ENCODE measurements at places on chromosomes 5 and 9.

DNA sequence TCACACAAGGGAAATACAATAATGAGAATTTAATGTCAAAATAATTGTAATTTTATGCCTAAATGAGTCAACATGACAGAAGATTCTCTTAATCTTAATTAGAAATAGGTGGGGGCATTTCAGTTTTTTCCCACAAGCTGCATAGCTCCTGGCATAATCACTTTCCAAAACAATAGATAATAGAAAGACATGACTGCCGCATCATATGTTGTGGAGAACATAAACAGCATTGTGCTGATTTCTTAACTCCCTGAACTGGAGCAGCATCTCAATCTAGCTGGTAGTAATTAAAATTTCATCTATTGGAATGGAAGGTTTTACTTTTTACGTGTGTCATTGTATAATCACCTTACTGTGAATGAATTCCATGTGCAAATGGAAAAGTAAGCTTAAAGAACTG is 112.1 kb downstream of the ST8SIA4 start:
- DNase-seq: no peak

GRCh38 chr9:126722922-126723806 is 81.7 kb upstream of the ZBTB43 start:
- DNase-seq: peak; percentile 34

- DNase-seq: no peak
Observed at GRCh38 chr5:163569284-163569683, 63.9 kb downstream of the MAT2B start.

GRCh38 chr5:2259494-2260107 is 376.9 kb upstream of the IRX4 start:
- DNase-seq: no peak

DNA sequence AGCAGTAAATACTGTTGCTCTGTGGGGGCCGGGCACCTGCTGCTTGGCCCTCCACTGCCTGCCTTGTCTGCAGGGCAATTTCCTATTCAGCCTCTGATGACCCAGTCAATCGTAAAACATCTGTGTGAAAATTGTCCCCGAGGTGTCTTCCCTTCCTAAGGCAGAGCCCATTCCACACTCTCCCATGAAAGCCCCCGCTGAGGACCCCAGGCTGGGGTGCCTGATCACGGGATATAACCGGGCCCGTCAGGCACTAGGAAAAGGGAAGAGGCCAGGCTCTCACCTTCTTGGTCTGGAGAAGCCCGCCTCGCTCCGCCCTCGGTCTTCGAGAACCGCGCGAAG is 27.2 kb upstream of the SCGB3A1 start:
- DNase-seq: no peak

- no peak for DNase-seq
Observed at GRCh38 chr5:127521138-127521770, 3.8 kb downstream of the PRRC1 start.

GRCh38 chr5:73783828-73784227 is 157.8 kb downstream of the ARHGEF28 start:
- no peak for DNase-seq

DNA sequence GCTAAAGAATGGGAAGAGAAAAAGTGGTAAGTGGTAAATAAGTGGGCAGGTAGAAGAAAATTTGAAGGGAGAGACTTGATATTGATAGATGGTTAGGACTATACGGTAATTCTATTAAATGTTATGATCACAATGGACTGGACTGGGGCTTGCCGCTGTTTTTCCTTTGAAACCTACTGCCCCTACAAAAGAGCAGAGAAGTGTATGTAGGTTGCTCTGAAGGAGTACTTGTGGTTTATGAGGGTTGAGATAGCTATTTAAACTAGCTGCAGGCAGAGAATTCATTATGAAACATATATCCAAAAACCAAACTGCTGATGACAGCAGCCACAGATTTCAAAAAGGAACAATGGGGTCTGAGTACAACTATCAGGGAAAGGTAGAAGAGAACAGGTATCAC is 16.8 kb upstream of the HK3 start:
- no peak for DNase-seq

DNA sequence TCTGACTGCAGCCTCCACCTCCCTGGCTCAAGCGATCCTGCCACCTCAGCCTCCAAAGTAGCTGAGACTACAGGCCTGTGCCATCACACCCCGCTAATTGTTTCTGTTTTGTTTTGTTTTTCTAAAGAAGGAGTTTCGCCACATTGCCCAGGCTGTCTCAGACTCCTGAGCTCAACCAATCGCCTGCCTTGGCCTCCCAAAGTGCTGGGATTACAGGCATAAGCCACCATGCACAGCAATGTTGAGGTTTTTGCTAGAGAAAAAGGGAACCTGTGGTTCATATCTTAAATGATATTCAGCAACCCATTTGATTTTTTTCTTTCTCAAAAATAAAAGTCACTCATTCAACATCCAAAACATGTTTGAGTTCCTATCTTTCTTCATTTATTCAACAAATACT is 20.4 kb upstream of the DELE1 start:
- no peak for DNase-seq

DNA sequence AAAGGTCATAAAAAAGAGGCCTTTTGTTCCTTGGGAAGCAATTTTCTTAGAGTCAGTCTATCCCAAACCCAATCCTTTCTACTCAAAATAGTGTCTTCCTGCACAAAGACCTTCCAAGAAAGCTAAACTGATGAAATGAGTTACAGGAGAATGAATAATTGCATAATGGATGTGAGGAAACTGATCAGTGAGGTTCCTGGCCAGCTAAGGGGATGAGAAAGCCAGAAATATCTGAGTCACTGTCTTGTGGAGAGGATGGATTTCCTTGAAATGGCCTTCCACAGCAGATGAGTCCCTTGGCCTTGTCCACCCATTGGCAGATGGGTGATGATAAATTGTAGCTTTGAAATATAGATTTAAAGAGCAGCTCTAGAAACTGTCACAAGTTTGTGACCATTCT is 756.1 kb downstream of the DNAH5 start:
- no peak for DNase-seq

GRCh38 chr5:16548115-16548514 is 68.7 kb downstream of the RETREG1 start:
- DNase-seq: no peak

DNA sequence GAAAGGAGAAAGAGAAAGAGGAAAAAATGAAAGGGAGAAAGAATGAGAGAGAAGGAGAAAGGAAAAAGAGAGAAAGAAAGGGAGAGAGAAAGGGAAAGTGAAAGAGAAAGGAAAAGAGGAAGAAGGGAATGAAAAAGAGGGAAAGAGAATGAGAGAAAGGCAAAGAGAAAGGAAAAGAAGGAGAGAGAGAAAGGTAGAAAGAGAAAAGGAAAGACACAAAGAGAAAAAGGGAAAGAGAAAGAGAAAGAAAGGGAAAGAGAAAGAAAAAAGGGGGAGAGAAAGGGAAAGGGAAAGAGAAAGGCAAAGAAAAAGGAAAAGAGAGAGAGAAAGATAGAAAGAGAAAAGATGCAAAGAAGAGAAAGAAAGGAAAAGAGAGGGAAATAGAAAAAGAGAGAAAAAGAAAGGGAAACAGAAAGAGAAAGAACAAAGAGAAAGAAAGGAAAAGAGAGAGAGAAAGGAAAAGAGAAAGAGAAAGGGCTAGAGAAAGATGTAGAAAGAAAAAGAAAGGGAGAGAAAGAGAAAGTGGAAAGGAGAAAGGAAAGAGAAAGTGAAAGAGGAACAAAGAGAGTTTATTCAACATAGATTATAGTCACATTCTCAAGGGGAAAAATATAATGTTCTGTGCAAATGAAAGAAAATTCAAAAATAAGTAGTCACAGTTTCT is 165.2 kb downstream of the TMEM38B start:
- no peak for DNase-seq

- DNase-seq: no peak
Observed at GRCh38 chr5:10933121-10933520, 172.1 kb upstream of the DAP start.

- no peak for DNase-seq
Observed at GRCh38 chr5:130541617-130542221, 623.3 kb downstream of the HINT1 start.

DNA sequence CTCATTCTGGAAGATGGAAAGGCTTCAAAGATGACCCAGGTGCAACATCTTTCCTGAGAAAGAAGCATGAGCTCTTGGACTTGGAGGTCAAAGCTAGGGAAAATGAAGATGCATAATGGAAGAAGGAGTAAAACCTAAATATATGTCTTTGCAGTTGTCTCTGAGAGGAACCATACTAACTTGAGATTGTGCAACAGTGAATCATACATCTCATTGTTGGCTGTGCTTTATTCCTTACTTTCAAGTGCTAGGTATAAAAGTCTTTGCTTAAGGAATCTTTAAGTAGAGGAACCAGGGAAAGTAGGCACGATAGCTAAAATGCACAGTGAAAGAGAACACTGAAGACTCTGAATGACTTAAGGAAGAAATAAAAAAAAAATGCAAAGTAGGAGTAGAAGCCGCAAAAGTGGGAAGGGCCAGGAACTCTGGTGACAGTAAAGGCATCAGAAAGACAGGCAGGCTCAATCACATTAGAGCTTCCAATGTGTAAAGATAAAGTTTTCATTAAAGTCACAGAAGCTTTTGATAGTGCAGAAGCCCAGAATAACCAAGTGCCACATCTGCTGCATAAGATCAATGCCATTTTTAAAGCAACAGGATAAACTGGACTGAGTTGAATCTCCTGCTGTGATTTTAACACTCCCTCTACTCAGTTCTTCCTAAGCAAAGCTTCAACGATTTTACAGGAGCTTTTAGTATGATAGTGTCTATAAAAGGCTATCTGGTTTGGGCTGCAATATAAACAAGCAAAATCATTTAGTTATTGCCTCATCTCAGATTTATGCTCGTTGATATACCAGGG is 432.3 kb upstream of the EDIL3 start:
- DNase-seq: no peak

- DNase-seq: no peak
Observed at GRCh38 chr5:172561151-172561550, 79.9 kb upstream of the NEURL1B start.

DNA sequence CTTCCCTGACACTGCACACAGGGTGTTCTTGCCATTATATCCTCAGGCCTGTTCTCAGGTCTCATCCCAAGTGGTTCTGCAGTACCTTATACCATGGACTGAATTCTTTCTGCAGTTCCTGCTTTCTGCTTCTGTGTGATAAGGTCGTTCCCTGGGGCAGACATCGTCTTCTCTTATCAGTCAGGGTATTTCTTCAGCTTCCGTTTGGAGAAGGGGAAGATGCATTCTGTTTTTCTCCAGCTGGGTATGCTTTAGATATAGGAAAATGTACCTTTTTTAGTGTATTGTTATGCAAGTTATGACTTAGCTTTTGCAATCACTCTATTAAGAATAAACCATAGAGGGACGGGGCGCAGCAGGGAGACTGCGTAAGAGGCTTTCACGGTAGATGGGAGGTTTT is 31.1 kb downstream of the RALGPS1 start:
- DNase-seq: no peak

- no peak for DNase-seq
Observed at GRCh38 chr5:139669662-139670368, 21.7 kb downstream of the CXXC5 start.

DNA sequence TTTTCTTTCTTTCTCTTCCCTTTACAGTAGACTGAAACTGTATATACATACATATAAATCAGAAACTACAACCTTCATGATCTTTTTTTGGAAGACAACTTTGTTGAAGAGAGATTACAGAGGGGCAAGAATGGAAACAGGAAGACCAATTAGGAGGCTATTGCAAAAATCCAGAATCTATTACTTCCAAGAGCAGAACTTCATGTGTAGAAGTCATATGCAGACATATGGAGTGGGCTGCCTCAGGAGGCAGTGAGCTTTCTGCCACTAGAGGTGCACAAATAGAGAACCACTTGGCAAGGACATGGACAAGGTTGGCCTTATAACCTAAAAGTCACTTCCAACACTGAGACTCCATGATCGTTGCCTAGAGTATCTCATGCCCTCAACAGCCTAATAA is 157.8 kb upstream of the NR4A3 start:
- no peak for DNase-seq

GRCh38 chr9:114804505-114804904 is 1.3 kb downstream of the TNFSF15 start:
- no peak for DNase-seq

DNA sequence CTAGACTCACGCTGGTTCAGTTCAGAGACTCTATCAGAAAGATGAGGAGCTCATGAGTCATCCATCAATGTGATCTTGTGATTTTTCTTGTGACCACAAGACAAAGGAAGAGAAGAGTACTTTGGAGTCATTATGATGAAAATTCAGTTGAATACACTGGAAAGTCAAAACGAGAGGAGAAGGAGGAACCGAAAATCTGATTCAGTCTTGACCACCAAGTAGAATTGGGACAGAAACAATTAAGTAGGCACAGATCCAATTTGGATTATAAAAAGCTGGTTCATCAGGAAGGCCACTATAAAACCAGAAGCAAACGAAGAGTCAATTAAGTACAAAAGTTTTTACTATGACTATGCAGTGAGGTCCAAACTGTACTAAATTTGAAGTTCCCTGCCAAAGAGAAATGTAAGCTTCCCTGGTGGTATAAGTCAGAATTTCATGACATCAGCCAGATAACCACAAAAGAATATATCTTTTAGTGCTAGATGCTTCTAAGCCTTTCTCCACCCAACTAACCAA is 90.9 kb downstream of the THBS4 start:
- no peak for DNase-seq

DNA sequence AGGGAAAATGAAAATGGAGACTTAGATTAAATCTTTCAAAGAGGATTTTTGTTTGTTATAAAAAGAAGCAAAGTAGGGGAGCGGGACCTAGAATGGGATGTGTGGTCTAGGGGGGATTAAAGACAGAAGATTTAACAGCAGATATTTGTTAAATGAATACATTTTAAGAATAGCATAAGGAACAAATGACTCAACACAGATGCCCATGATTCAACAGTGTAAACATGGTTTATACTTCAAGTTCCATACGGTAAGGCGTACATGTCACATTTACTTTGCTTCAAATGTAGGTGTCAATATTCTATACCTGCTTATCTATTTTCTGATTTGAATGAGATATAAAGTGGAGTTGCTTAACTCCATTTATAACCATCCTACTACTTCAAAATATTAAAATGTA is 1.5 kb downstream of the TICAM2 start:
- no peak for DNase-seq

DNA sequence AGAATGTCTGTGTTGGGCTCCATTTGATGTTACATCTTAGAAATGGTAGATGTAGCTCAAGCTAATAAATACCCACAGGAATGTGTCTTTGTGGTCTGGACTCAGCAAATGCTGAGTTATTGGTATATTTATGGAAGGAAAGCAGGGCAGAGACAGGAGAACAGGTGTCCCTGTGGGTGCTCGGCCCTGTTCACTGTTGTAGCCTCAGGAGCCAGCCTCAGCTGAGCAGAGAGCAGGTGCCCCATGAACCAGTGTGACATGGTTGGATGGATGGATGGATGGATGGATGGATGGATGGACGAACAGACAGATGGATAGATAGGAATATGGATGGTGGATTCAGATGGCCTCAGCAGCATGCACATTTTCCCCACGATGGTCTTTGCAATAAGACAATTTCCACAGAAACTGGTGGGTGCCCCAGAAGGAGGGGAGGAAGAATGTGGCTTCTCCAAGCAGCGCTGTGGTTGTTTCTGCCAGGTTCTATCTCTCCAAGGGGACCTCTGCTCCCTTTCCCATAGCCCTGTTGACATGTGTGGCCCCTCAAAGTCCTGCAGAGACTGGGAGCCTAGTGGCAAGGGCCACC is 8.2 kb upstream of the IRF1 start:
- no peak for DNase-seq

Data from activated naive CD4-positive, alpha-beta T cell (primary cell).